Naive B cell (primary cell): ENCODE measurements at places on chromosomes 5 and 9.

- DNase-seq = no peak
Measured at GRCh38 chr5:7415123-7415522, 19.2 kb downstream of the ADCY2 start.

GRCh38 chr5:82855893-82856550, 221.2 kb downstream of the TMEM167A start:
- DNase-seq = no peak

GRCh38 chr5:75342836-75343235, 5.8 kb downstream of the HMGCR start:
- no peak for DNase-seq

DNA sequence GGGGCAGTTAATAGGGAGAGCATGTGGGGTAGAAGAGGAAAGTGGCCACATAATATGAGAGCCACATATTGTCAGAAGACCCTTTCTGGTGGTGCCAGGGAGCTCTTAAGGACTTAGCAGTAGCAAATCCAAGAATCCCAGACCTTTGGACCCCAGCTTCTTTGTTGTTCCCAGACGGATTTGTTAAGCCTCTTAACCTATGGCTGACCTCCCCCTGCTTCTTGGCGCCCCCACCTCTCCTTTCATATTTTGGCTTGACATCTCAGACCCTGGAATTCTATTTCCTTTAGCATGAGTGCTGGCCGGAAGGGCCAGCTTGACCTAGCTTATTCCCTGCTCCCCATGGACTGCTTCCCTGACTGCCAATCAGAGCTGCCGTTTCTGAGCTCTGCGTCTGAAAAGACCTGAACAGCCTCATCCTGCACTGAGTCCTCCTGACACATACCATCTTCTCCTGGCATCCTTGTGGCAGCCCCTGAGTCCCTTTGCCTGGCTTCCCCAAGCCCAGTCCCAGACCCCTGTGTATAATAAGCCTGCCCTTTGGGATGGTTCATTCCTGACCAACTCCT, 116.3 kb downstream of the PRKACG start:
- no peak for DNase-seq
